Left hindlimb (tissue), 1 donor: ENCODE measurements at places on chromosomes 16 and 17.

DNA sequence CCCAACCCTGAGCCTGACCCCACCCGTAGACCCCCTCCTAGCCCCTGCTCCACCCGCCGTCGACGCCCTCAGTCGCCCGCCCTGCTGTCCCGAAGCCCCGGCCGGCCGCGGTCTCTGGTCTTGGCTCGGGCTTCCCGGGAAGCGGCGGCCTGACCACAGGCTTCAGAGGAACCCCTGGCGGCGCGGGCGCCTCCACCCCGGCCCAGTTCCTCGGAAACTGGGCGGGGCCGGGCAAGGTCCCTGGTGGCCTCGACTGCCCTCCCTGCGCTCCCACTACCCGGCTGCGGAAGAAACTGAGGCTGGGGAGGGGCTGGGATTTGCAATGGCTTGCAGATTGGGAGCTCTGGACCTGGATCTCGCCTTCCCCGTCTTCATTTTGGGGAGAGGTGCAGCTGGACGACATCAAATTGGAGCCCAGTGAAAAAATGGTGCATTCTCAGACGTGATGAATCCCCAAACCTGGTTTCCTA is 692 bp upstream of the SOCS1 start:
- DNase-seq, result no peak

- DNase-seq, result no peak
Observed at GRCh38 chr17:45648642-45649041, 135.5 kb upstream of the CRHR1 start.

DNA sequence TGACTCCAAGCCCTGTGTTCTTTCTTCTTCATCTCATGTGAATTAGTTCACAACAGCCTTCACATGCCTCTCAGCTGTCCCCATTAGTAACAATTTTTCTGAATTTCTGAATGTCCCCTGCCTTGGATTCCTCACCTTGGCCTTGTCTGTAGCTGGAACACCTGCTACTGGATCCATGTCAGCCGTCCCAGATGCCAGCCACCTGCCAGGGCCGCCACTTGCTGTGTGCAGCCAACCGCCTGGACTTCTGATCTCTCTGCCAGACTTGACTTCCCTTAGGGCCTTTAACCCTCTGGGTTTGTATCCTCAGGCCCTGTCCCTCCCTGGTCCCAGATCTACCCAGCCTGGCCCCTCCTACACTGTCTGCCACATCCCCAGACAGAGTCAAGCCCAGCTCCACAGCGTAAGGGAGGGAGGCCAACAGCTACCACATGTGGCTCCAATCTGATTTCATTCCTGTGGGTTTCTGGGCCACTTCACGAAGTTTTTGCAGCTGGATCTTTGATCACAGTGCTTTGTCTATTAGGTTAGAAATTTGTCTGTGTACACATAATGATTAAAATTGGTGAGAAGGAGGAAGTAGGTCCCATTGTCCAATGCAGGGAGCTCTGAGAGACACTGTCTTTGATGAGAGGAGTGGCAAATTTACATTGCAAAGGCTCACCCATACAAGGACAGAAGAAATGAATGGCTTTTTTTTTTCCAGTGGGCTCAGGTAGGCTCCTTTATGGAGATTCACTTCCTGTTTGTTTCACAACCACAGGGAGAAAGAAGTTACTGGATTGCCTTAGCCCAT is 15.3 kb downstream of the MPP2 start:
- no peak for DNase-seq

GRCh38 chr17:44527954-44528353 is 24.7 kb upstream of the GPATCH8 start:
- DNase-seq, result no peak

GRCh38 chr16:1325673-1326371 is 7.6 kb upstream of the BAIAP3 start:
- DNase-seq, result no peak
